SHP77 (cell line): ENCODE measurements at places on chromosomes 3 and 15.

GRCh38 chr3:23874359-23875112, 42.3 kb downstream of the NKIRAS1 start:
- DNase-seq, result no peak

DNA sequence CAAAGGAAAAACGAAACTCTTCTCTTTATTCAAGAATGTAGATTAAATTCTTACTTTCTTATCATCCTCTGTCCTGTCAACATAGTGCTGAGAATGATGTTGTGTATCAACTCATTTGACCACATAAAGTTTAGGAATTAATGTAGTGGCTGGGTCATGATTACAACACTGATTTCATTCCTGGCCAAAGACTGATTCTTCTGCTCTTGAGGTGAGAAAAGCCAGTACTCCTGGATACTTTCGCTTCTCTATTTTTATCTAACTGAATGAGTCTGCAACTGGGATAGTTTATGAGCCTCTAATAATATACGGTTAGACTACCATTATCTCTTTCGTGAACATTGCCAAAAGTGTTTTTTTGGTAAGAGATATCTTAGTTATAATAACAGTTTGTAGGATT, 173.0 kb downstream of the LPP start:
- DNase-seq, result no peak

DNA sequence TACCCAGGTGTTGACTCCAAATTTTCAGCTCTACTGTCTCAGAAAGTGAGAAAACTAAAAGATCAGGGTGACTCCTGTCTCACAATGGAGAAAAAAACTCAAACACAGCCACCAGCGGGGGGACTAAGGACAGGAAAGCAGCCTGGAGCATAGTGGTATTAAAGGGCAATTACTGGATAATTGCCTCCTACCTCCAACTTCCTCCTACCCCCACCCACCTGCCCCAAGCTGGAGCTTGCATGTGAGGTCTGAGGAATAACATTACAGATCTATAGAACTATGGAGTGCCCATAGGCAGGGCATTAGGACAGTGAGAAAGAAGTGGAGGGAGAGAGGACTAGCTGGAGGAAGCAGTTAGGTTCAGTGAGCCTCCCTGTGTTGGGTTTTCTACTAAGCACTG, 2.7 kb upstream of the PCCB start:
- no peak for DNase-seq

DNA sequence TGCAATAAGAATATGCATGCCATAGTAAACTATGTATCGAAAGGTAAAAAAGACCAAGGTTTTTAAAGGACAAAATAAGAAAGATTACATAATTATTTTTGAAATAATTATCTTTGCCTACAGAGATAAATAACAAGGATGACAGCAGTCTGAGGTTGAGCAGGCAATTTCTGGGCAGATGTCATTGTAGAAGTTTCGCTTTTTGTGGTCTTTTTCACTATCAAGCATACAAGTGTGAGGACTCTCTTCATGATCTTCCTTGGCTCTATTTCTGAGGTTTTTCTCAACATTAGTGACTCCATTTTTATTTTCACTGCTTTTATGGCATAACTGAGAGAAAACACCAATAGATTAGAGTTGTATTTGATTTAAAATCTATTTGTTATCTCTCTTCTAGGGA, 1337.9 kb upstream of the EPHA6 start:
- no peak for DNase-seq

- DNase-seq, result no peak
Measured at GRCh38 chr3:2099028-2099671, 484 bp downstream of the CNTN4 start.

GRCh38 chr3:44795197-44795596, 33.6 kb downstream of the KIF15 start:
- DNase-seq, result no peak

GRCh38 chr15:33846862-33847261, 121.4 kb upstream of the CHRM5 start:
- no peak for DNase-seq

GRCh38 chr3:69144631-69145245, 22.3 kb upstream of the LMOD3 start:
- peak; percentile 35 for DNase-seq

DNA sequence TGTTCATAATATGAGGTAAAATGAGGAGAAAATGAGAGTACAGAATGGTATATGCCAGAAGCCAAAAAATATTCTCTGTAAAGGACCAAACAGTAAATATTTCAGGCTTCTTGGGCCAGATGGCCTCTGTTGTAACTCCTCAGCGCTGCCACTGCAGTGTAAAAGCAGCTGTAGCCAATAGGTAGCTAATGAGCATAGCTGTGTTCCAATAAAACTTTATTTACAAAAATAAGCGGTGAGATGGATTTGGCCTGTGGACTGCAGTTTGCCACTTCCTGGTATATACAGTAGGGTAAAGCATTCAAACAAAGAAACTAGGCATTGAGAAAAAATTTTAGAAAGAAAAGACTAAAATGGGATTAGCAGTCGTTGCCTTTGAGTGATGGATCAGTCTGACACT, 51.5 kb downstream of the BFSP2 start:
- no peak for DNase-seq

GRCh38 chr15:69093614-69094013, 66.8 kb upstream of the GLCE start:
- DNase-seq, result no peak

DNA sequence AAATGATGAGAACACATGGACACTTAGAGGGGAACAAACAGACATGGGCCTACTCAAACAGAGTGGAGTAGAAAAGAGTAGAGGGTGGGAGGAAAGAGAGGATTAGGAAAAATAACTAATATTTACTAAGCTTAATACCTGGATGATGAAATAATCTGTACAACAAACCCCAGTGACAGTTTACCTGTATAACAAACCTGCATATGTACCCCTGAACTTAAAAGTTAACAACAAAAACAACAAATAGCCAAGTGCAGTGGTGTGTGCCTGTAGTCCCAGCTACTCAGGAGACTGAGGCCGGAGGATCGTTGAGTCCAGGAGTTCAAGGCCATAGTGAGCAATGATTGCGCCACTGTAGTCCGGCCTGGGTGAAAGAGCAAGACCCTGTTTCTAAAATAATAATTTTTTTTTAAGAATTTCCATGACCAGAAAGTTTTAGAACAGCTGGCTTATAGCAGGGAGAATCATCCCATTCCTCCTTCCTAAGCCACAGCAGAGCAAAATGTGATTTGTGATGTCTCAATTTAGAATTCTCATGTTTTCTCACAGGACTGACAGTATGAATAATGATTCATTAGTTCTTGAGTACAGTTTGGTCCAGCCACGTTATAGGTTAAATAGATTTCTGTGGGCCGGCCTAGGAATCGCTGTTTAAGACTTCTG, 150.0 kb downstream of the ZNF609 start:
- no peak for DNase-seq

- DNase-seq, result no peak
Measured at GRCh38 chr3:124207873-124208485, 216.1 kb upstream of the ROPN1 start.

- no peak for DNase-seq
Measured at GRCh38 chr3:124636863-124637296, 93.4 kb upstream of the UMPS start.

DNA sequence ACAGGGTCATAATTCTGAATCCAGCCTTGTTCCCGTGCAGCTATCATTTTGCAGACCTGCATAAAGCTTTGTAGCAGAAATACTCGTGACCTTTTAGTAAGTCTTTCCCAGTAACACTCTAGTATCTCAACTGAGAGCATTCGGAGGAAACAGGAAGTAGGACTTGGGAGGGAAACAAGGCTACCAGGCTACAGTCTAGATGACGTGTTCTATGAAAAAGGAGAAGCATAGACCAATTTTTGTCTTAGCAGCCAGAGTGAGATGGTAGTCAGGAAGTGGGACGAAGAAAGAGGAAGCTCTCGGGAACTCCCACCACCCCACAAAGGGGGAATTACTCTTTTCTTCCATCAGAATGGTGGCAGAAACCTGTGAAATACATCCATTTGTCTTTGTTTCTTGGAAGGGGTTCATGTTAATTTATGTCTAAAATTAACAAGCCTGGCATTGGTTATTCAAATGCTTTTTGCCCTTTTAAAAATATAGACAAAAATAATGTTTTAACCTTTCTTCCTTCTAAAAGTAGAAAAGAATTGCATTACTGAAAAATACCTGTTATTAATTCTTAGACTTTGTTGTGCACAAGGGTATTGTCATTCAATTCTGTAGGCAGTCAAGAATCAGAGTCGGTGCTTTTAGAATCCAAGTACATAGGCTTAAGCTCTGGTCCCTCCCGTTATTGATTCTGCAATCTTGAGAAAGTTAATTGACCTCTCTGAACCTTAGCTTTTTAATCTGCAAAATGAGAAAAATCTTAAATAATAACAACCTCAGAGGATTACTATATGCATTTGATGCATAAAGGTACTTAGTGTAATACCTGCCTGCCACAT, 1.6 kb upstream of the SUCNR1 start:
- no peak for DNase-seq
